ENCODE measurements at places on chromosomes 5 and 9.

- no peak for DNase-seq
Observed at GRCh38 chr5:11007269-11007870, 246.3 kb upstream of the DAP start.

DNA sequence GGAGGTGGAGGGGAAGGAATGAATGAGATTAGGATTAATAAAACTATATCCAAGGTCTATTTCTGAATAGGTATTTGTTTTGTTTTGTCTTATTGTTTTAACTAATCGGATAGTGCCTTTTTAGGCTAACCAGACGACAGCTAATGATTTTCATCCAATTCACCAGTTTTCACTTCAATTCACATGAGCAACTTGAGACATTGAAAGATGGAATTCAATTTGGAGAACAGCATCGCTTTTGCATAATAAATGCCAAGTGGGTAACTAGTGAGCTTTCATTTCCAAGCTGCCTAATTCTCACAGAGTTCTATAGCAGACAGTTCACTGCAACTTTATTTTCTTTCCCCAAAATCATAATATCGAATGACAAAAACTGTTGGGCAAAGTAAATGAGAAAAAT, 5.0 kb downstream of the AGXT2 start:
- no peak for DNase-seq

DNA sequence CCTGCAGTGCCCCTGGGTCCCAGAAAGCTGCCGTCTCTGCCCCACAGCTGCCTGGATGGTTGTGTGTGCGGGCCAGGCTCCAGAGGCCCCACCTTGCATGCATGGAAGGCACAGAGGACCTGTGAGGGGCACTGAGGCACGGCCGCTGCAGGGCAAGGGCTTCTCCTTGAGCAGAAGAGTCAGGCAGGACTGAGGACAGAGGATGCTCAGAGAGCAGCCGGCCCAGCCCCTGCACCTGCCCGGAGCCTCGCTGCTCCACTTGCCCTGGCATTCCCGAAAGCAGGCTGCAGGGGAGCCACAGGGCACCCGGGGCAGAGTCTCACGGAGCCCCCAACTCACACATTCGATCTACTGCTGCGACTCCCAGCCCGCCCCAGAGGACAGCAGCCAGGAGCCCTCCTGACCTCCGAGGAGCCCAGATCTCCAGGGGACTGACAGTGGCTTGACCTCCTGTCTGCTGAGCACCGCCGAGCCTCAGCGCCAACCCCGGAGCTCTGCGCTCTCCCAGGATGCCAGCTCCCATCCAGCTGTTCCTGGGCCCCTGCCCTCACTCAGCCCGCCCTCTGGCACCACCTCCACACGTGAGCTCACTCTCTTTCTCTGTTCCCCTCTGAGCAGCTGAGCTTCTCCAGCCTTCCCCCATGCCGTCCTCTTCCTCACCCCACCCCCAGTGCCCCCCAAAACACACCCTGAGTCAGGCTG, 95.0 kb downstream of the KCNT1 start:
- no peak for DNase-seq

DNA sequence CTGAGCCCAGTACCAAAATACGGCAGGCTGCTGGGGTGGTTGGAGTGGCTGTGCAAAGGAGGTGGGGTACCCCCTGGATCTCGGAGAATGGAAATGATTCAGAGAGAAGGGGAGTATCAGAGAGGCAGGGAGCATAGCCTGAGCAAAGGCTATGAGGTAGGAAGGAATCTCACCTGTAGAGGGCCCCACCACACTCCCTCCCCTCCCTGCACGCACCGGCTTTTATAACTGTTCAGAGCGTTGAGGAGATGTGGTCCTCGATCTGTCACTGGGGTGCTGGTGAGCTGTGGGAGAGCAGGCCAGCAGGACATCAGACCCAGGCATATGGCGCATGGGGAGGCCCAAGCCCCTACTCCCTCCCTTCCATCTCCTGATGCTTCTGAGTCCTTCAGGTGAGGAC, 13.2 kb downstream of the PHF19 start:
- no peak for DNase-seq

DNA sequence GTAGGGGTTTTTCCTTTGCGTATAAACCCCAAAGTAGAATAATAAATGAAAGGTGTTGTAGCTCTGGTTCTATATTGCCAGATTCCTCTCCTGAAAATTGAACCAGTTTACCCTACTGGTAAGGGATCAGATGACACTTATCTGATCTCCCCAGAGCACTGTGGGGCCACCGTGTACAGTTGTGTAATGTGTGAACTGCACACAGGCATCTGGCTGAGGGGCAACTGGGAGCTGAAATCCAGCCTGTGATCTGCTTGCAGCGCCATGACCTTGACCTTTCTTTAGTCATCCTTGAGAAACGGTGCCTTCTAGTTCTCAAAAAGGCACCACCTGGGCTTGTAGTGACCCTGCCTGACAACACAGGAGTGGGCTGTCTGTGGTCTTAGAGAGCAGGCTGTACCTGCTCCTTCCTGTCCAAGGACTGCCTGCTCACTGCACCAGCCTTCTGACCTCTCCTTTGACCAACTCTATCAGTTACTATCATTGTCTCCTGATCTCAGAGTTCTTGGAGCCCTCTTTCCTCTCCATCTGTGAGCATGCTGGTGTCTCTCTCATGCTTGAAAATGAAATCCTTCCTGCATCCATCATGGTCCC, 40.2 kb downstream of the PDE6A start:
- no peak for DNase-seq
